Epithelial cell of esophagus (primary cell): ENCODE measurements at places on chromosomes 3 and 15.

DNA sequence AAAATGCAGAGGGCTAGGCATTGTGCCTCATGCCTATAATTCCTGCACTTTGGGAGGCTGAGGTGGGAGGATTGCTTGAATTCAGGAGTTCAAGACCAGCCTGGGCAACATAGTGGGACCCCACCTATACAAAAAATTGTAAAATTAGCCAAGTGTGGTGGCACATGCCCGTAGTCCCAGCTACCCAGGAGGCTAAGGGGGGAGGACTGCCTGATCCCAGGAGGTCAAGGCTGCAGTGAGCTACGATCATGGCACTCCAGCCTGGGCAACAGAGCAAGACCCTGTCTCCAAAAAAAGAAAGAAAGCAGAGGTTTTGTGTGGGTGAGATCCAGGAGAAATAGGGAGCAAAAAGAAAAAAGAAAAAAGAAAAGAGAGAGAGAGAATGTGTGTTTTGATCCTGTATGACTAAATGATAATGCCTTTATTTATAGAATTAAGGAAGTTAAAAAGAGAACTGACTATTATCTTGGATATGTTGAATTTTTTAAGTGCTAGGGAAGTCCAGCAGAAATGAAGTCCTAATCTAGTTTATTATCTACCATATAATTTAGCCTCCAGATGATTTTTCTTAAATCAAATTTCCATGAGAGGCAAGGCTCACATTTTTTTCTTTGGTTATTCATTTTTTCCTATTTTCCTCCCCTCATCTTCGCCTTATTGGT, 4.8 kb downstream of the TTBK2 start:
- DNase-seq = no peak

DNA sequence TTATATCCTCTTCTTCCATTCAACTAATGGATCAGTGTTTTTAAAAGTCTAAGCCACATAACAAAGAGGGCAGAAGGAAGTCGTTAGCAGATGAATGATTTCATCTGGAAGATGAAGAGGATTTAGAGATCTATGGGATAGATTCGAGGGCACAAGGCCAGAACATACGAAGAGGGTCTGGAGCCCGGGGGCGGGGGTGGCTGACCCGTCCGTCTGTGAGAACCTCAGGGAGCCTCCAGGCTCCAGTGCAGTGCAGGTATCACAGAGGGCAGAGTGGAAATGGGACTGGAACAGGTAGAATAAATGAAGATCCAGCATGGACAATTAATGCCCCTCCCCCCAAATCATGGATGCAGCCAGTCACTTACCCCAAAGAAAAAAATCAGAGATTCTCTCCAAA, 1.5 kb upstream of the GOLGA8B start:
- DNase-seq = no peak

GRCh38 chr3:39907981-39908380, 98.6 kb downstream of the MYRIP start:
- no peak for DNase-seq

DNA sequence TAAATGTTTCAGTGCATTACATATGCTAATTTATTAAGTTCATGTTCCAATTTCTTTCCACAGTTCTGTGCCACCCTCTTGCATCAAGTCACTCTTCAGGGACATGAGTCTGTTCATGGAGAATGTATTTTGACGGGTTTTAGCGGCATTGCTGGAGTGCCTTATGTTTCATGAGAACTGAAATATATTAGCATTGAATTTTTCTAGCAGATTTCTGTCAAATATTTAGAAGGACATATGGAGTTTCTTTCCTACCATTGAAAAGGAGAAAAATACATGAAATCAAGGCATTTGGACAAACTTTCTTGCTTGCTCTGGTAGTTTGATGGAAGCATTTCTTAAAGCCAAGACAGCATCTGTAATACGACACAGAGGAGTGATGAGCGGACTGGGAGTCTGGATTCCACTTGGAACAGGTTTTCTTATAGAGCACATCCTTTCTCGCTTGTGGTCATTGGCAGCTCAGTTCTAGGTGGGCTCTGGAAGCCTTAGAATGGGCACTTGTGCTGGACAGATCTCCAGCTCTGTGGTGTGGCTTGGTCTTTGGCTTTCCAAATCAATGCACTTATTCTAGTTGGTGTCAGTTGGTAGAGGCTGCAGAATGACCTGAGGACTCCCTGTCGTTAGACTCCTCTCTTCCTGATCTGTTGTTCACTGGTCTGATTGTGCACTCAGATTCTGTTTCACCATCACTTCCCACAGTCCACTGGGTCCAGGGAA, 84.6 kb upstream of the EIF1B start:
- DNase-seq = no peak

- DNase-seq = no peak
Measured at GRCh38 chr15:55179141-55179540, 17.6 kb downstream of the RSL24D1 start.
